ENCODE measurements at places on chromosomes 4 and X.

GRCh38 chrX:134743091-134743490, 84.8 kb upstream of the PLAC1 start:
- DNase-seq = no peak

DNA sequence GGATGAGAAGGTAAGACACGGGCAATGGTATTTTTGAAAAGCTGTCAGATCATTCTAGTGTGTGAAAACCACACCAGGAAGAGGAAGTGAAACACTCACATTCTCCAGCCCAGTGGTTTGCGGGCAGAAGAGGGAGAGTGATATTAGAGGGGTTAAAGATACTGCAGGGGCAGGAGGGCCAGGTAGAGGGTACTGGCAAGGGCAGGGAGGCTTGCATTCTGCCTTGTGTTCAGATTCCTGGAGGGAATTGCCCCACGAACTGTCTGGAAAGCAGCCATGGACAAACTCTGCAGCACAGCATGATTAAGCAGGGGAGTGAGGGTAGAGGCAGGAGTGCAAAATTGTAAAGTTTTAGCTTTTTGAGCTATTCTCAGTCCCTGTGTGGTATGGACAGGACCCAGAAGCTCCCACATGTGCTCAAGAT, 30.9 kb downstream of the NIPAL1 start:
- no peak for DNase-seq

- no peak for DNase-seq
These were observed 35.1 kb downstream of the ATG4A start for GRCh38 chrX:108126661-108127060.

GRCh38 chr4:7354927-7355326, 79.8 kb downstream of the PSAPL1 start:
- no peak for DNase-seq

- no peak for DNase-seq
These were observed 125.3 kb upstream of the LNX1 start for GRCh38 chr4:53716471-53717063.

DNA sequence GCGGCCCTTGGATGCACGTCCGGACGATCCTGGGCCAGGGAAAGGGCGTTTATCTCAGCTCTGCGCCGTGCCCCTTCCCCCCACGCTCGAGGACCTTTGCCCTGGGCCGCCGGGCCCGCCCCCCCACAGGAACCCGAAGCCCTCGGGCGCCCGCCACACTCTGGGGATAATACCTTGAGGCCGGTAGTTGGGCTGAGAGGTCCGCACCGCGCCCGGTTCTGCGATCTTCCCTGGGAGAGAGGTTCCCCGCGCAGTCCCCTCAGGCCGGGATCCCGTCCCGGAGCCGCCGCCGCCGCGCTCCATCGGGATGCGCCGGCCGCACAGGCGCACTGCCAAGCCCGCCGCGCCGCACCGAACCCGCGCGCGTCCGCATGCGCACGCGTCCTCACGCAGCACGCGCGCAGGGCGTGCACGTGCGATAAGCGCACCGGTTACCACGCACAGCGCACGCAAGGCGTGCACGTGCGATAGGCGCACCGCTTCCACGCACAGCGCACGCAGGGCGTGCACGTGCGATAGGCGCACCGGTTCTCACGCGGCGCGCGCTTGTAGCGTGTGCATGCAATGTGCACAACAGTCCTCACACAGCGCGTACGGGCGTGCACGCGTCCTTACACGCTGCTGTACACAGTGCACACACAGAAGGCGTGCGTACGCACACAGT, at the start of gene MAP7D2:
Gene MAP7D2 (minus strand): TSS at position 331 of the 664 bp plus-strand sequence. CDS start 28 bp downstream, at position 303.
- DNase-seq = no peak

- DNase-seq = no peak
These were observed 607.8 kb upstream of the ZFP42 start for GRCh38 chr4:187387739-187388138.

GRCh38 chr4:145536044-145536443, 54.4 kb downstream of the SMAD1 start:
- no peak for DNase-seq

GRCh38 chrX:138775517-138775916, 64.0 kb upstream of the FGF13 start:
- no peak for DNase-seq

GRCh38 chr4:36269101-36269500, 12.3 kb upstream of the DTHD1 start:
- no peak for DNase-seq

GRCh38 chr4:74423104-74423503, 21.8 kb upstream of the AREG start:
- DNase-seq = no peak

DNA sequence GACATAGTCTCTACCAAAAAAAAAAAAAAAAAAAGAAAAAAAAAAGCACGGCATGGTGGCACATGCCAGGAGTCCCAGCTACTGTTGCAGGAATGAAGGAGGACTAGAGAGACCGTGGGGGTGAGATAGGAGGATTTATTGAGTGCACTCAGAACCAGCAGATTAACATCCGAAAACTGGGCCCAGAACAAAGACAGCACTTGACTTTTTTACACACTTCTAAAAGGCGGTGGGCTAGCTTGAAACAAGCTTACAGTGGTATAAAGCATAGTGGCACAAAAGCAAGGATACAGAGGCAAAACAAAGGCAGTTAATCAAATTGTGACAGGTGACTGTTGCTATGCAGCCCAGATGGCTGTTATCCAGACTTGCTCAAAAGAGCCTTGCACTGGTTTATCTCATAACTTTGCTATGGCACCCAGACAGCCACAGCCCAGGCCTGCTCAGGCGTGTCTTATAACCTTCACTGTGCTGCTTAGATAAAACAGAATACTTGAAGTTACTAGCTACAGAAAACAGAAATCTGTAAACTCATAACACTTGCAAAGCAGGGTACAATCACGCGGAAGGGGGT, 9.9 kb upstream of the PI4K2B start:
- peak; percentile 75 for DNase-seq

GRCh38 chrX:153669174-153669890, 4.3 kb downstream of the PNCK start:
- DNase-seq = no peak

GRCh38 chr4:11636031-11636430, 207.3 kb upstream of the HS3ST1 start:
- DNase-seq = no peak

DNA sequence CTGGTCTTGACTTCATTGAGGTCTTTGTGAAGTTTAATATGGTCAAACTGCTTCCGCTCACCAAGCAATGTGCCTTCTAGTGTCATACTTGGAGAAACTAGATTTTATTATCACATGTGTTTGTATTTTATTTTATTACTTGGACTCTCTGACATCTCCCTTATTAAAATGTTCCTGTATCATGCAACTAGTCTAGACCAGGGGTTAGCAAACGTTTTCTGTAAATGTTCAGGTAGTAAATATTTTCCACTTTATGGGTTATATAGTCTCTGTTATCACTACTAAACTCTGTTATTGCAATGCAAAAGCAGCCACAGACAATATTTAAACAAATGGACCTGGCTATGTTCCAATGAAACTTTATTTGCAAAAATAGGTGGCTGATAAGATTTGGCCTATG, 443.8 kb downstream of the MID1IP1 start:
- no peak for DNase-seq

DNA sequence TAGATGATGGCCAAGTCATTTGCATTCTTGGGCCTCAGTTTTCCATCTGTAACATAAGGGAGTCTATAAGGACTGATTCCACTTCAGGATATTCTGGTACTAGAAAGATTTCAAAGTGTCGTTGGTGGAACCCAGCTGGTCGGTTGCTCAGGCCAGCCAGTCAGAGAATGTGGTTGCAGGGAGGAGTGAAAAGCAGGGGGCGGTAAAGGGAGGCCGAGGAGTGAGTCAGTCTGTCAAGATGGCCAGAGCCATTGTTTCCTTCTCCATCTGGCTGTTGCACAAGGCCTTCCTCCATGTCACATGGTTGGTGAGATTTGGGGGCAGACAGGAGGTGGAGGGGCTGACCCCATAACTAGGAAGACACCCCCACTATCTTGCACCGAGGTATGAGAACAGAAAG, 38.2 kb downstream of the STARD8 start:
- DNase-seq = no peak

- DNase-seq = no peak
These were observed 39.5 kb downstream of the USP38 start for GRCh38 chr4:143224255-143224654.

GRCh38 chrX:100410901-100411801, 1.1 kb upstream of the PCDH19 start:
- no peak for DNase-seq

GRCh38 chr4:6928081-6928480, 18.5 kb downstream of the TBC1D14 start:
- DNase-seq = no peak

DNA sequence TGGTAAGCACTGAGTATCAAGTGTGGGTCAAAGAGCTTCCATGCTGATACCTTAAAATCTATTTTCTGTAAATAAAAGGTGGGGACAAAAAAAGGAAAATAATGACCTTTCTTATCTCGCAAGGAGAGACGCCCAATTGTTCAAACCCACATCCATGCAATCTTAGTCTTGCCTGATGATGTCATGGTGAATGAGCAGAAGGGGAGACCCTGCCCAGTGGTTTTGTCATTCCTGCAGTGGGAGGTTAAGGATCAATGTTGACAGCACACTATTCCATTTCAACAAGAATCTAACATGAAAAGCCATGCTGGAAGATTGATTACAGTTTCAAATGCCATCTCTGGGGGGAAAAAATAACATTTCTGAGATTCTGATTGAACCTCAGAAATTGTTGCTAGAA, 40.7 kb upstream of the PUDP start:
- no peak for DNase-seq

GRCh38 chr4:111633663-111634266, 511.5 kb upstream of the FAM241A start:
- DNase-seq = no peak

GRCh38 chr4:11611868-11612267, 183.2 kb upstream of the HS3ST1 start:
- no peak for DNase-seq

- DNase-seq = no peak
These were observed 151.3 kb upstream of the NUDT6 start for GRCh38 chr4:123073650-123074049.

GRCh38 chrX:133999031-133999705, 13.8 kb upstream of the GPC3 start:
- DNase-seq = no peak

DNA sequence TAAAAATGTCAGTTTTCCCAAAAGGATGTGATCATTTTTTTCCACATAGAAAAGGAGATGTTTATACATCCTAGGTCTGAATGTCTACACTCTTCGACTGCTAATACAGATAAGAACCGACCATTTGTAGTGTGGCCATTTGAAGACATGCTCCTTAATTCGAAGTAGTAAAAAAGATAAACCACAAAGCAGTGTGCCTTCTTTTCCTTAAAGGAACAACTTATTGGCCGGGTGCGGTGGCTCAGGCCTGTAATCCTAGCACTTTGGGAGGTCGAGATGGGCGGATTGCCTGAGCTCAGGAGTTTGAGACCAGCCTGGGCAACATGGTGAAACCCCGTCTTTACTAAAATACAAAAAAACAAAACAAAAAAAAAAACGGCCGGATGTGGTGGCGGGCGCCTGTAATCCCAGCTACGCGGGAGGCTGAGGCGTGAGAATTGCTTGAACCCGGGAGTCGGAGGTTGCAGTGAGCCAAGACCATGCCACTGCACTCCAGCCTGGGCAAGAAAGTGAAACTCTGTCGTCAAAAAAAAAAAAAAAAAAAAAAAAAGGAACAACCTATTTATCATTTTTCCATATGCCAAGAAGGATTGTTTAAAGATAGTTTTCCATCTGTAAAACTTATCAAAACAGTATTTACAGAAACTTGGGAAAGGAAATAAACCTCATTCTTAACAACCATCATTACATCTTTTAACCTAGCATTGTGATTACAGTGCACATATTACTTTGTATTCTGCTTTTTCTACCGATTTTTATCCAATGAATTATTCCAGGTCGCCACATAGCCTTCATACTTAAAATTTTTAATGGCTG, 2.6 kb downstream of the INTS6L start:
- DNase-seq = no peak

GRCh38 chr4:31390849-31391248, 670.7 kb downstream of the PCDH7 start:
- no peak for DNase-seq

DNA sequence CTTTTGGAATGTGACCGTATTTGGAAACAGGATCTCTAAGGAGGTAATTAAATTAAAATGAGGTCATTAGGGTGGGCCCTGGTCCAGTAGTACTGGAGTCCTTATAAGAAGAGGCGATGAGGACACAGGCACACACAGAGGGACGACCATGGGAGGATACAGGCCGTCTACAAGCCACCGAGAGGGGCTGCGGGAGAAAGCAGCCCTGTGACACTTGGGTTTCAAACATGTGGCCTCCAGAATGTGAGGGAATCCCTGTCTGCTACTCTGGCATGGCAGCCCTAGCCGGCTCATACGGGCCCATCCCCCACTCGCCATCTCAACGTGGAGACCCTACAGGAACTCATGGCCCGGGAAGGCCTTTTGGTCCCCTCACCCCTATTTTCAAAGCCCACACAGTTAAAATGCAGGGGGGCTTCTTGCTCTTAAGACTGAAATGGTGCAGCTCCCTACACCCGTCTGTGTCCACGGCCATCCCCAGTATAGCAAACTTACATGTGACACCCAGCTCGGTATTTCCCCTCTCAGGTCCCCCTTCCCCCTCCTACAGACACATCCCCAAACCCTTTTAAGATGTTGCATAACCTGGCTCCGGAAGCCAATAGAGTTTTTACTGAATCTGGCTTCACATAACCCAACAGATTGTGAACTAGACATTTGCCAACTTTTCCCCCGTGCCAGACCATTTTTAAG, 124.1 kb upstream of the TBL1X start:
- DNase-seq = no peak

DNA sequence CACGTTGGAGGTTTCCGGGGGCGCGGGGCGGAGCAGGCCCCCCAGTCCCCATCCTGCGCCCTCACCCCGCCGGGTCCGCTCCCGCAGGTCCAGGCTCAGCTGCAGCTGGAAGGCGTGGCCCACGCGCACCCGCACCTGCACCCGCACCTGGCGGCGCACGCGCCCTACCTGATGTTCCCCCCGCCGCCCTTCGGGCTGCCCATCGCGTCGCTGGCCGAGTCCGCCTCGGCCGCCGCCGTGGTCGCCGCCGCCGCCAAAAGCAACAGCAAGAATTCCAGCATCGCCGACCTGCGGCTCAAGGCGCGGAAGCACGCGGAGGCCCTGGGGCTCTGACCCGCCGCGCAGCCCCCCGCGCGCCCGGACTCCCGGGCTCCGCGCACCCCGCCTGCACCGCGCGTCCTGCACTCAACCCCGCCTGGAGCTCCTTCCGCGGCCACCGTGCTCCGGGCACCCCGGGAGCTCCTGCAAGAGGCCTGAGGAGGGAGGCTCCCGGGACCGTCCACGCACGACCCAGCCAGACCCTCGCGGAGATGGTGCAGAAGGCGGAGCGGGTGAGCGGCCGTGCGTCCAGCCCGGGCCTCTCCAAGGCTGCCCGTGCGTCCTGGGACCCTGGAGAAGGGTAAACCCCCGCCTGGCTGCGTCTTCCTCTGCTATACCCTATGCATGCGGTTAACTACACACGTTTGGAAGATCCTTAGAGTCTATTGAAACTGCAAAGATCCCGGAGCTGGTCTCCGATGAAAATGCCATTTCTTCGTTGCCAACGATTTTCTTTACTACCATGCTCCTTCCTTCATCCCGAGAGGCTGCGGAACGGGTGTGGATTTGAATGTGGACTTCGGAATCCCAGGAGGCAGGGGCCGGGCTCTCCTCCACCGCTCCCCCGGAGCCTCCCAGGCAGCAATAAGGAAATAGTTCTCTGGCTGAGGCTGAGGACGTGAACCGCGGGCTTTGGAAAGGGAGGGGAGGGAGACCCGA, 14.0 kb downstream of the SHOX start:
- DNase-seq = no peak

Measured in NCI-H187 (cell line).